ENCODE measurements at places on chromosomes 13 and 19.

GRCh38 chr13:76808927-76809326, 77.3 kb downstream of the KCTD12 start:
- no peak for DNase-seq

GRCh38 chr13:75256922-75257321, 225.0 kb downstream of the TBC1D4 start:
- DNase-seq, result no peak

DNA sequence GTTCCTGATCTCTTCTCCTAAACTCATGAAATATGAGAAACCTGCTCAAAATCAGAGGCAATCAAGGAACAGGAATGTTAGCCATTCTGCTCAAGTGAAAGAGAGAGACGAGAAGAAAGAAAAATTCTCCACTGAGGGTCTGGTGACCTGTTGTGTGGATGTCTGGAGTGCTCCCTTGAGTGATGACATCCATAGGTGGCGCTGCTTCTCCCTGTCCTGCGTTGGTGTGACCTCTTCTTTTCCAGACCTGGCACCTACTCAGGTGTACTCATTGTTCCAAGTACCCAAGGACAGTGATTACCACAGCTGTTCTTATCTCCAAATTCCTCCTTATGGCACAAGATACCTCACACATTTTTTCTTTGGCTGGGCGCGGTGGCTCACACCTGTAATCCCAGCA, 4.0 kb downstream of the ZNF223 start:
- no peak for DNase-seq

DNA sequence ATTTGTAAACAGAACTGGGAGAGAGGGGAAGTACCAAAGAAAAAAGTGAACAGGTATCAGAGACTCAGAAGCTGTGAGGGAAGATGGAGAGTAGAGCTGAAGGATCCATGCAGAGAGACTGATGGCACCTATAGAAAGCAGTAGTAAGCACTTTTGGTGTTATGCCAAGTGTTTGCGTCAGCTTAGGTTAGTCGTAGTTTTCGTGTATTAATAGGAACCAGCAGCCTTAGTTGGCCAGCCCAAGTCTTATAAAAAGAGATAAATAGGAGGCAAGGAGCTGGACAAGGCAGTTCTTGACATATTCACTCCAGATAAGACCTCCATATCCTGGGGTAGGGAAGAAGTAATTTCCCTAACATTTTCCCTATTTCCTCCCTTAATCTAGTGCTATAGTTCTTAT, 214.2 kb downstream of the OXGR1 start:
- no peak for DNase-seq

- DNase-seq, result no peak
Observed at GRCh38 chr13:20492641-20493040, 33.0 kb downstream of the CRYL1 start.

DNA sequence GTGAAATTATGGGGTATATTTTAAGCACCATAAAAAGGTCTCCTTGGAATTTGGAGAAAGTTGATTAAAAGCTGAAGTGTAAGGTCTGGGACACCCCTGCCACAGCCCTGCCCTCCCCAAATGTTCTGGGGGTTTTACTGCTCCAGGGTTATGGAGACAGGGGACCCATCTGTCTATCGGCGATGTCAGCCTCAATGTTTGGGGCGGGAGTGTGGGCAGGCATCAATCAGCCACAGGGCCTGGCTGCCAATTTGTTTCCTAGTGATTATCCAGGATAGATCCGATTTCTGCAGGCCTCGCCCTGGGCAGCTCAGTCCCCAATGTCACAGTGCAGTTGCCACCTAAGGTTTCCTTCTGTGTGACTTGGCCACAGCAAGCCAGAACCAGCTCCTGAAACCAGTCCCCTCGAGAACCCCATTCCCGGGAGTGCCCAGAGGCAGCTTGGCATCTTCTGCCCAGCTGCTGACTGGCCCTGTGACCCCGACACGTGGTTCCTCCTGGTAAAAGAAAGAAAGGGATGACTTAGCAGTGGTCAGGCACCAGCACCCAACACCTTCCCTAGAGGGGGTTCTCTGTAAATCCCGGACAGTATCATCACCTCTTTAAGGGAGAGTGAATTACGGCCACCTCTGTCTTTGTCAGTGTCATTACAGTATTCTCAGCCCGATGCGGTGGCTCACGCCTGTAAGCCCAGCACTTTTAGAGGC, 41.6 kb downstream of the MYO9B start:
- no peak for DNase-seq

DNA sequence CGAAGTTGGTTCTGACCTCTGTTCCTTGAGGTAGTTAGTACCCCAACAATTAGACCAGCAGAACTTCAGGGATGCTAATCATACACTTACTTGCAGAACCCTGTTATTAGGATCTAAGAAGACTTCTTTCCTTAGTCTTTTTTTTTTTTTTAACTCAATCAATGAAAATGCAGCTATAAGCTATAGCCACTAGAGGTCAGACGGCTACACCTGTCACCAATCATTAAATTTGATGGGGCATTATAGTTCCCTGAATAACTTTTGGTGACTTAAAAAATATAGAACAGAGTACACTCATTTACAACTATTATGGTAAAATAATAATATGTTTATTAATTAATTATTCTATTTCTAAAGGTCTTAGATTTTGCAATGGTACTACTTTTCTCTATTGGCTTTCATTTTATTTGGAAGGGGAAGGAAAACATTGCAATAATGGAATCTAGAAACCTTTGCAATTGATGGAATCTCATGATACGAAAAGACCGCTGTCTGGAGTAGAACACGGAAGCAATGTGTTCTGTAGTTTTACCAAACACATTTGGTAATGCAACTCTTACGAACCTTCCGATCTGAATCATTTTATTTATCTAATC, 483.2 kb downstream of the DIAPH3 start:
- no peak for DNase-seq

- DNase-seq, result no peak
Observed at GRCh38 chr13:64551755-64552154, 2678.4 kb downstream of the PCDH9 start.

GRCh38 chr19:42436006-42436405, 6.7 kb downstream of the CXCL17 start:
- no peak for DNase-seq

DNA sequence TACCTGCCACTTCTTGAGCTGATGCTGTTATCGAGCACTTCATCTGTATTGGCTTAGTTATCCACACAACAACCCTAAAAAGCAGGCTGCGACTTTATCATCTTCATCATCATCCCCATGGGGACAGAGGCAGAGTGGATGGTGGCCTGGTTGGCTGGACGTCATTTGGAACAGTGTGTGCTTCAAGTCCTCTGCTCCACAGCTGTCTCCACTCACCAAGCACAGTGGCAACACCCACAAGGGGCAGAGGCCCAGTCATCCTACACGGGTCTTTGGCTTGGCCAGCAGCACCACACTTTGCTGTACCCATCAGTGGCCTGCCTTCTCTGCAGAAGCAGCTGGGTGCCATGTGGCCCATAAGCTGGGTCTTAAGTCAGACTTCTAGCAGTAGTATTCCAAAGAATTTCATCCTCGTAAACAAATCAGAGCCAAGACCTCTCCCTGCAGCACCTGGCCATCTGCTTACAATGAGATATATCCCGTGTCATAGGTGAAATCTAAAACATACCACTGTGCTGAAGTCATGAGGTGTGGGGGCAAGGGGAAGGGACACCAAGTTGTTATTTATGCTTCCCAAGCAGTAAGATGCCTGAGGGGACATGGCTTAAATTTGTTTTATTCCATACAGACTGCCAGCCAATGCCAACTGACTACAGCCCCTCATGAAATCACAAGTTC, 47.9 kb upstream of the EPHX3 start:
- no peak for DNase-seq

GRCh38 chr19:28737021-28737895, 475.7 kb downstream of the UQCRFS1 start:
- no peak for DNase-seq

DNA sequence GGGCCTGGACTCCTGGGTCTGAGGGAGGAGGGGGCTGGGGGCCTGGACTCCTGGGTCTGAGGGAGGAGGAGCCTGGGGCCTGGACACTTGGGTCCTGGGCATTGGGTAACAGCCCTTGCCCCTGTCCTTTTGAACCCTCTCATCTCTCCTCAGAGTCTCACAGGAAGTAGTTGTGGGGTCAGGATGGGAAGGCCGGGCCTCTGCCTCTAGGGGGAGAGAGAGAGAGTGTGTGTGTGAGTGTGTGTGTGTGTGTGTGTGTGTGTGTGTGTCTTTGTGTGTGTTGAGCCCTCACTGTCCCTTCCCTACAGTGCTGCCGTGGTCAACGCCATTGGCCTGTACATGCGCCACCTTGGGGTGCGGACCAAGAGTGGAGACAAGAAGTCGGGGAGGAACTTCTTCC, 10.9 kb downstream of the ARHGEF1 start:
- no peak for DNase-seq

DNA sequence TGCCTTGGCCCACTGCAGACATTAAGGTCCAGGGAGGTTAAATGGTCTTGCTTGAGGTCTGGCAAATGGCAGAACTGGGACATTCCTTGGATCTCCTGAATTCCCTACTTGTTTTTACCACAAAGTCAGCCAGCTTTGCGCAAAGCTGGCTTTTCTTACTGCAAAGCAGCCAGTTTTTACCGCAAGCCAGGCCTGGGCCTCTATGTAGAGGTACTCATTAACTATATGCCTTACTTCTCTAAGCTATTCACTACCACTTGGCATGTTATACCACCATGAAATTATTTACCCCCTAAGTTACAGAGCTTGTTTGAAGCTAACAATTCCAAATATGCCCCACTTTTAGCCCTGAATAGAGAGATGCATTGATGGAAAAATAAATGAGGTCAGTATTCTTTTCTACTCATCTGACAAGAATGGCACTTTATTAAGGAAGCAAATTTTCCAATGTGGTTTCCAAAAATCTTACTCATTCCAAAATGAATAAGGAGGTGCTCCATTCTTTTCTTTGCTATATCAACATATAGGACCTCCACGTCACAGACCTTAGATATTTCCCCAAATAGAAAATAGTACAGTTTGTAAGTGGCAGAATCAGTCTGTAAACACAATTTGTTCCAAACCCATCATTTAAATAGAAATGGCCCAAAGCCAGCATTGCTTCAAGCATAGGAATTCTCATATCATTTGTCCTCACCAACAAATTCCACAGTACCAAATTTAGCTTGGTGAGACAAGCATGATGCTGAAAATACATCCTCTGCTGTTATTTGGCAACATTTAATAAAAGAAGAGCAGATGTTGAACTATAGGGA, 143.9 kb upstream of the TSC22D1 start:
- no peak for DNase-seq

DNA sequence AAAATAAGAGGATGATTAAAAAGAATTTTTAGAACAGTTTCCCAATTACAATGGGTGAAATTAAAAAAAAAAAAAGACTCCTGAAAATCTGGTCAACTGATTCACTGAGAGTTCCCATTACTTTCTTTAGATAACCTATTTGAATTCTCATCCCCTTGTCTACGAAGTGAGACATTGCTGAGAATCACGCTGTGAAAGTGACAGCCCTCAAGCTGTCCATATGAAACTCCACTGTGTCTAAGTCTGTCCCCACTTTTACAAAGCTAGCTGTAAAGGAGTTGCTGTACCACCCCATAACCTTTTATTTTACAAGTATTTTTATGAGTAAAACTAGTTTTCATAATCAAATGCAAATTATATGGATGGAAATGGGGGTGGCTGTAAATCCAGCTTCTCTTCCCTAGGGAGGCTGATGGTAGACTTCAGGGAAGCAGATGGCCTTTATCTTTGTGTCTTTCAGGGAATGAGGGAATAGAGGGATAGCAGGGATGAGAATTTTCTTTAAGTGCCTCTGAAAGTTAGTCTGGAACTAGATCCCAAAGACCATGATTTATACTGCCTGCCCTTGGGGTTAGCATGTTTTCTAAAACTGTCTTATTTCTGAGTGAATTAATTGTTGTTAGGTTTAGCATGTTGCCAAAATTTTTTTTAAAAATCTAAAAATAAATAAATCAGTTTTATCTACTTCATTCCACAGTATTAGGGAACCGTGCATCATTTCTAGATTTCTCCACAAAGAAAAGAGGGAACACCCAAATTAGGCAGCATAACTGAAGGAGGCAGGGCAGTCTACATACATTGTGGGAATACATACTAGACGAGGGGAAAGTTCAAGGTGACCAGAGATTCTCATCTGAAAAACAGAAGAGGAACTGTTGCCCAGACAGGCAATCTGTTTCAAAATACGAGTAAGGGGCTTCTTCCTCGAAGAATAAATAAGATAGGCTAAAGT, 1219.1 kb downstream of the UQCRFS1 start:
- DNase-seq, result no peak

DNA sequence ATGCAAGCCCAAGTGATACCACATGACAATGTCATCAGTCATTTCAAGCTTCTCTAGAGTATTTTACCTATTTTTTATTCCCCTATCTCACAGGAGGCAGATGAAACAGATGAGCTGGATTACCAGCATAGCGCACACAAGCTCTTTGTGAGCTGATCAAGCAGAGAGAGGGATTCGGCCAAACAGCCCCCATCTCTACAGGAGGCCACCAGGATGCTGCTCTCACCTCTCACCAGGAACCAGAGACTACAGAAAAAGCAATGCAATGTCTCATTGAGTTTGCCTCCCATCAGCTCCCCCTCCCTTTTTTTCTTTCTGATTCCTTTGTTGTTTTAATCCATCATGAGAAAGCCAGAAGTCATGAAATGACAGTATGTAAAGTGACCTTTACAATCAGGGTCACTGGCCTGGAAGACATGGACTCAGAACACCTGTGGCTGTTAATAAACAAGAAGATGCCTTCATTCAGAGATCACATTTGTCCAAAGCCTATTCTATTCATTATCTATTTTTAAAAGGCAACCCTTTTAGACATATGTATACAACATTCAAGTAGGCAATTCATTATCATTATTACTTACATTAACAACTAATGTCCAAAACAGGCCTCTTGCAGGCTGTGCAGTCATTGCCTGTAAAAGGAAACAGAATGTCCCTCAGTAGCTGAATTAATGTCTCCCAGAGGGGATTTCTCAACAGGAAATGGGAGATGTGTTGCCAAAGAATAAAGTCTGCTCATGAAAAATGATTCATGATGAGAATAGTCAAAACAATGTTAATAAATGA, 656.6 kb downstream of the TBC1D4 start:
- no peak for DNase-seq

DNA sequence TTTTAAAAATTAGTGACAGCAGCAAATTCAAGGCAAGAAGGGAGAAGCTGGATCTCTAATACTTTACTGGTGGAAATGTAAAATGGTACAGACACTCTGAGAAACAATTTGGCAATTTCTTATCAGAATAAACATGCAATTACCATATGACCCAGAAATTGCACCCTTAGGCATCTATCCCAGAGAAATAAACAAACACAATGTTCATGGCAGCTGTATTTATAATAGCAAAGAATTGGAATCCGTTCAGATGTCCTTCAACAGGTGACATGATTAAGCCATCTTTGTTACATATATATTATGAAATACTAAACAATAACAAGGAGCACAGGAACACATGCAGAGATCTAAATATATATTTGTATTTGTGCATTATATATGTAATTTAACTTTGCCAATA, 756.5 kb downstream of the SLITRK1 start:
- DNase-seq, result no peak

Data from thoracic aorta (tissue), 2 donors.